ENCODE measurements at places on chromosomes 6 and 20.

DNA sequence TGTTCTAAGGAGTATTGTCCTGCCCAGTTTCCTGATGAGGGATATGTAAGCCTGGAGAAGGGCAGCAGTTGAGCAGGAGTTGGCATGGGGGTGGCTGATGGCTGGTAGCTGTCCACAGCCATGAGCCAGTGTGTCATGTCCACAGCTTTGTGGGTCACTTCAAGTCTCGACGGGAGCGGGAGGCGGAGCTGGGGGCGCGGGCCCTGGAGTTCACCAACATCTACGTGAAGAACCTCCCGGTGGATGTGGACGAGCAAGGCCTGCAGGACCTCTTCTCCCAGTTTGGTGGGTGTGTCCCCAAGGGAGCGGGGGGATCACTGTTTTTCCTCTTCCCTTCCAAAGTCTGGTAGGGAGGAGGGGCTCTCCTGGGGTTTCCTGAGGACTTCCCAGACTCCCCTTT lies 8.9 kb downstream of the PABPC1L start:
- DNase-seq = no peak

- DNase-seq = no peak
Measured at GRCh38 chr6:113457751-113458150, 399.4 kb upstream of the MARCKS start.

DNA sequence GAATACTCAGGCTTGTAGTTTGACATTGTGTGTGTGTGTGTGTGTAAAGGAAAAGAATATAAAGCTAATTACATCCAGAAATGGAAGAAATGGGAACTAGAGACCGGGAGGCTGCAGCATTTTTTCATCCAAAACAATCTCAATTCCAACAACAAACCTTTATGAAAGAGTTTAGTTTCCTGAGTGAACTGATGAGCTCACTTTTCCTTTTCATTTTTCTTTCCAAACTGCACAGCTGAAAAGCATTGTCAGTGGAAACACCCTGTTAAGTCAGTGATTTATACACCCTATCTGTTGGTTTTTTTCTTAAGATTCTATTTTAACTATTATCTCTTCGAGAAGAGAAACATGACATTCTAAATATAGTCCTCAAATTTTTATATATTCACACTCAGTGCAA lies 130.9 kb downstream of the RFPL4B start:
- DNase-seq = no peak

DNA sequence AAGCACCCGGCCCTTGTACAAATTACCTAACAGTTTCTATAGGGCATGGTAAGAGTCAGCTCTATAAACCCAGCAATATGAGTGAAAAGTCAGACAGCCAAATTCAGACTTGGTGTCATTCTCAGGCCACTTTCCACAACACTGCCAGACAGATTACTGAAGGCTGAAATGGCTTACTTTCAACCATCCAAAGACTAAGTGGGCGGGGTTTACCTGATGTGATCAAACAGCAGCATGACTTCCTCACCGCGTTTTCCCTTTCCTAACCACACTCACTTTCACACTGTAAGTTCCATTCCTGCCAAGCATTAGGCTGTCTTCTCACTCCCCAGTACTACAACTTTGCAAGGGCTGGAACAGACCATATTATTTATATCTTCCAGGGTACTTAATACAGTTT lies 85.9 kb downstream of the SMLR1 start:
- no peak for DNase-seq

DNA sequence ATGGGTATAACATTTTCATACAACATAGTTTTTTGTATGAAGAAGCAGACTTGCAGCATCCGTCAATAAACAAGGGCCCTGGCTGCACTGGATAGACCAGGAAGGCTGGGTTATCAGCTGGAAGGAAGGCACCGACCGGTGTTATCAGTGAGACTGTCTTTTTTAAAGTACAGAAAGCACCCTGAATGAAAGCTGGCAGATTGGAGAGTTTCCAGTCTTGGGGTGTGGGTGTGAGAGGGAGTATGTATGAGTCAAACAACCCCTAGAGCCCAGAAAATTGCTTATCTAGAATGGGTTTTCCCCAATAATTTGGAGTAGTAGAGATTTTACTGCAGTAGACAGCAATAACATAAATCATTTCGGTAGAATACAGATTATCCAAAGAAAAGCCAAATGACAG lies 42.4 kb downstream of the TXLNB start:
- DNase-seq = no peak

- no peak for DNase-seq
Measured at GRCh38 chr20:17618673-17619013, 48.8 kb downstream of the DSTN start.

- DNase-seq = peak; percentile 85
Measured at GRCh38 chr20:38144974-38145728, 19.9 kb downstream of the TGM2 start.

GRCh38 chr20:44692932-44693480 lies 22.2 kb upstream of the CCN5 start:
- DNase-seq = peak; percentile 99

DNA sequence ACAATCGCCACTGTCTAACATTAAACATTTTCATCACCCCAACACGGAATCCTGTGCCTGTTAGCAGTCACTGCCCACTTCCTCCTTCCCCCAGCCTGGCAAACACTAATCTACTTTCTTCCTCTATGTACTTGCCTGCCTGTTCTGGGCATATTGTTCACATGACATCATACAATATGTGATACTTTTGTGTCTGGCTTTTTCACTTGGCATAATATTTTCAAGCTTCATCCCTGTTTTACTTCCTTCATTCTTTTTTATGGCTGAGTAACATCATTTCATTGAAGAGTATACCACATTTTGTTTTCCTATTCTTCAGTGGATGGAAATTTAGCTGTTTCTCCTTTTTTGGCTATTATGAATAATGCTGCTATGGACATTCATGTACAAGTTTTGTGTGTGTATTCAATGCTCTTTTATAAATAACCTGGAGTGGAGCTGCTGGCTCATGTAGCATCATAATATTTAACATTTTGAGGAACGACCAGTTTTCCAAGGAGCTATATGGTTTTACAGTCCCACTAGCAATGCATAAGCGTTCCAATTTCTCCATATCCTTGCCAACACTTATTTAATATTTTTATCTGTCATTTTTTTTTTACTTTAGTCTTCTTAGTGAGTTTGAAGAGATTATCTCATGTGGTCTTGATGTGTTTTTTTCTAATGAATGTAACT lies 360.1 kb downstream of the HDGFL1 start:
- peak; percentile 26 for DNase-seq

- no peak for DNase-seq
Measured at GRCh38 chr6:167559675-167560479, 235.0 kb downstream of the TTLL2 start.
